ENCODE measurements at places on chromosomes 2 and 18. TPM values are rescaled to one million over a fixed set of nuclear protein-coding genes. Genes with fewer than 3 reads are reported as not detected.

DNA sequence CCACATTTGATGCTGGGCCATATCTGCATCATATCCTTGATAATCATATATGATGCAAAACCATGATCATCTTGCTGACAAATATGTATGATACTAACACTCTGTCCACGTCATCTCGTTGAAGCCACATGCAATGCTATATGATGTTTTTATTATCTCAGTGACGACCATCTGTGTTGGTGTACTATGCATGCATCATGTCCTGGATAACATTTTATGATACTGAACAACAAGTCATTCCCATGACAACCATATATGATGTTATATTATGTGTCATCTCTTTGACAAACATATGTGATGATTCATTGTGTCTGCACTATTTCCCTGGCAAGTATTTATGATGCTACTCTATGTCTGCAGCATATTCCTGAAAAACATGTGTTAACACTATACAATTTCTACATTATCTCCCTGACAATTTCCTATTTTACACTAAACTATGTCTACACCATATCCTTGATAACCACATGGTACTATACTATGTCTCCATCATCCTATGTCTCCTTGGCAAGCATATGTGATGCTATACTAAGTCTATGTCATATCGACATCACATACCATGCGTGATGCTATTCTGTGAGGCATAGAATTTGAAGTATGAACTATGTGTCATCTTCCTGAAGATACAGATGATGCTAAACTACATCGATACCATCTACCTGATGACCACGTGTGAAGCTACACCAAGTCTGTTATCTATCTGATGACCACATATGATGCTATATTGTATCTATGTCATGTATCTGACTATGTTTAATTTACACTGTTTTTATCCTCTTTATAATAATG, 37.0 kb downstream of the DAW1 start:
- H3K27me3 ChIP-seq, result no peaks in the 10 kb centered on the region
- H3K4me3 ChIP-seq, result no peak overlapping the region
- H3K36me3 ChIP-seq, result no peaks in the 10 kb centered on the region
- H3K4me1 ChIP-seq, result no peaks in the 10 kb centered on the region

TMEM200C gene
- 3.3 TPM for total RNA-seq

DNA sequence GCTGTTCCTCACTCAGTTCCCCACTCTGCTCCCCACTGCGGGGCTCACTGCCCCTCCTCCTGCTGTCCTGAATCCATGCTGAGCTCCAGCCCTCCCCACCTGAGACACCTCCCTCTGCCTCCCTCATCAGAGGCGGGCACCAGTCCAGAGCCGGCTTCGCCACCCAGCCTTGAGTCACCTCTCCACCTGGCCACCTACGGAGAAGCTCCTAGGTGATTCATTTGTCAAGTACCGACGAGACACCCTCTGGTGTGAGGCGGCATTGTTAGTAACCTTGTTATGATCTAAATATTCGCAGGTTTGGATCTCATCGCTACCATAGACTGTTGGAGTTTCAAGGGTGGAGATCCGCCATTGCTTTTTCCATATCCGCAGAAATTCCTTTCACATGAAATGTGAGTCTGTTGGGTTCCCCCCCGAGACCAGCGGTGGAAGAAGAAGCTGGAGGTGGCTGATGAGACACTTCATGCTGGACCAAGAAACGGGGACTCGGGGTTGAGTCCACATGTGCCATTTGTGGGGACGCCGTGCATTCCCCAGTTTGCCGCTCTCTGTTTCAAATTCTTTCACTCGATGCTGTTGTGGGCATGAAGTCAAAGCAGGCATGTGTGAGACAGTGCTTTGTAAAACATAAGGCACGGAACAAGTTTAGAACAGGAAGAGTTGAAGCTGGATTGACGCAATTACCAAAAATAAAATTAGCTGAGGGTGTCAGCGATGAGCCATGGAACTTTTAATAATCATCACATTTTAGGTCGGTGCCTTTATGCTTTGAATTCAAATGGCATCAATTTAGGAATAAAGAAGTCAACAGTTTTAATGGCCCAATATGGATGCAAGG, 259.8 kb upstream of the HDAC4 start:
- no peak for DNase-seq
- peaks cover 15% of the 10 kb centered on the region for H3K4me1 ChIP-seq
- no peaks in the 10 kb centered on the region for H3K36me3 ChIP-seq
- no peaks in the 10 kb centered on the region for H3K27me3 ChIP-seq
- H3K4me3 ChIP-seq, result peak overlapping the region; percentile 7
- H3K27ac ChIP-seq, result no peak overlapping the region

CKAP2L gene
- total RNA-seq, result 11.0 TPM

DNA sequence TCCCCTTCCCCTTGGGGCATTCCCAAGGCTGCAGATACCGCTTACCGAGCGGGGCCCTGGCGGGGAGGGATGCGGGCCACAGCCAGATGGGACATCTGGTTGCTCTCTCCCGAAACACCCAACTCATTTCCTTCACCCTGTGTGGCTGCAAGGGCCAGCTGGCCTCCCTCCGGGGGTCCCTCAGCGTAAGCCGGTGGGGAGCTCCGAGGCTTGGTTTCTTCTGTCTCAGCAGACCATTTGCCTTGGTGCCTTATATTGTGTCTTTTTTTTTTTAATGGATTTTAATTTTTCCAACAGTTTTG, 107.6 kb upstream of the ODC1 start:
- no peak for DNase-seq
- H3K4me3 ChIP-seq, result no peak overlapping the region
- H3K27ac ChIP-seq, result no peak overlapping the region
- H3K27me3 ChIP-seq, result no peaks in the 10 kb centered on the region

- no peaks in the 10 kb centered on the region for H3K36me3 ChIP-seq
- H3K27me3 ChIP-seq, result no peaks in the 10 kb centered on the region
- DNase-seq, result no peak
- H3K4me1 ChIP-seq, result no peaks in the 10 kb centered on the region
- no peak overlapping the region for H3K27ac ChIP-seq
Measured at GRCh38 chr2:72933646-72934151, 16.4 kb downstream of the EMX1 start.

REG3G gene
- total RNA-seq, result 69.7 TPM

DNA sequence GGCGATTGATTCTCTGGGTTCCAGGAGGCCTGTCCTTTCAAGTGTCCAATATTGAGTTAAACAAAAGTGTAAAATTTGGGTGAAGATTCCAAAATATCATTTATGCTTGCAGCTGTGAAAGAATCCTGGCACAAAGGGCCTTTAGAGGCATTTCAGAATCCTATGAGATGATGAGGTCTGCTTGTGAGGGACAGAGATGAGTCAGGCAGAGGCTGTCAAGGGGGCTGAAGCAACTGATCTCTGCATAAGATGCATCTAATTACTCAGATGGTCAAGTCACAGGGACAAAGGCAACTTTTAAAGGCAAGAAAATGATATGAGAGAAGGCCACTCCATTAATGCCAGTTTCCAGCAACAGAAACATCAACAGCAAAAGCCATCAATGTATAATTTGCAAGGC, 78.8 kb downstream of the FHOD3 start:
- H3K4me1 ChIP-seq, result no peaks in the 10 kb centered on the region
- no peak for DNase-seq
- H3K27me3 ChIP-seq, result no peaks in the 10 kb centered on the region
- no peaks in the 10 kb centered on the region for H3K36me3 ChIP-seq

- no peak for DNase-seq
- no peaks in the 10 kb centered on the region for H3K36me3 ChIP-seq
- no peak overlapping the region for H3K27ac ChIP-seq
- H3K4me1 ChIP-seq, result no peaks in the 10 kb centered on the region
- H3K27me3 ChIP-seq, result no peaks in the 10 kb centered on the region
Measured at GRCh38 chr18:25240420-25240770, 111.6 kb downstream of the ZNF521 start.

DNA sequence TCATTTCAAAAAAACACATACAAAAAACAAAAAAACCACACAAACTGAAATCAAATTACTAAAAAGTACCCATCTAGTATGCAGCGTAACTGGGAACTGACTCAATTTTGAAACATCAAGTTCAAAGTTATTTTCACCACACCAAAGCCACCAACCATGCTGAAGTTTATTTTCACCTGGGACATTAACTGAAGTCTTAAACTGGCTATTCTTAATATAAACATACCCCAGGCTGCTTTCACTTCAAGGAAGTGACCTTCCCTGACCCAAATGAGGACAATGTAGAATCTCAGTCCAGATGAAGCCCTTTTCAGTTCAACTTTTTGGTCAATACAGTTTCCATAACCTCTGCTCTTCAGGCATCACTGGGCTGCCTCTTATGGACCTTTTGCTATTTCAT, 84.6 kb downstream of the PIGN start:
- DNase-seq, result no peak
- H3K4me3 ChIP-seq, result no peak overlapping the region
- no peaks in the 10 kb centered on the region for H3K4me1 ChIP-seq

- DNase-seq, result no peak
- H3K27me3 ChIP-seq, result no peaks in the 10 kb centered on the region
- no peak overlapping the region for H3K4me3 ChIP-seq
- H3K27ac ChIP-seq, result no peak overlapping the region
- H3K4me1 ChIP-seq, result no peaks in the 10 kb centered on the region
- H3K36me3 ChIP-seq, result no peaks in the 10 kb centered on the region
Measured at GRCh38 chr2:111669928-111670695, 213.9 kb downstream of the ANAPC1 start.

TGFA gene
- 0.62 TPM for total RNA-seq

GRCh38 chr2:155975734-155976133, 356.8 kb downstream of the NR4A2 start:
- H3K27ac ChIP-seq, result no peak overlapping the region
- H3K27me3 ChIP-seq, result no peaks in the 10 kb centered on the region
- no peaks in the 10 kb centered on the region for H3K4me1 ChIP-seq
- DNase-seq, result no peak
- H3K4me3 ChIP-seq, result no peak overlapping the region

DNA sequence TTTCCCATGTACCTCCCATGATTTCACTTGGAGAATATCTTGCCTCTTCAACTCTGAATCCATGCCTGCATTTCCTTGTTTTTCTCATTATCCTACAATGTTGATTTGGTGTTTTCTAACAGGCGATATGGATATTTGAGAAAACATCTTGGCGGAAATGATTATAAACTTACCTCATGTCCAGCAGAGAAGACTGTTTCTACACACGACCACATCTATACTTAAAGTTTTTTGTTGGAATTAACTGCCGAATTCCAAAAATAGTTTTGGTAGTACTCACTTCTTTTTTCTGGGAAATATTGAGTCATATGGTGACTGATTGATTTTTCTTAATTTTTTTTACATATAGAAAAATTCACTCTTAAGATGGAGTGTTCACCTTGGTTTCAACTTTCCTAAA, 41.4 kb upstream of the TMEFF2 start:
- H3K4me1 ChIP-seq, result no peaks in the 10 kb centered on the region
- no peak for DNase-seq
- no peak overlapping the region for H3K27ac ChIP-seq

GRCh38 chr18:46607926-46608325, 49.1 kb downstream of the LOXHD1 start:
- H3K4me1 ChIP-seq, result no peaks in the 10 kb centered on the region
- H3K27ac ChIP-seq, result no peak overlapping the region
- H3K4me3 ChIP-seq, result no peak overlapping the region
- no peaks in the 10 kb centered on the region for H3K36me3 ChIP-seq
- H3K27me3 ChIP-seq, result no peaks in the 10 kb centered on the region
- no peak for DNase-seq

DNA sequence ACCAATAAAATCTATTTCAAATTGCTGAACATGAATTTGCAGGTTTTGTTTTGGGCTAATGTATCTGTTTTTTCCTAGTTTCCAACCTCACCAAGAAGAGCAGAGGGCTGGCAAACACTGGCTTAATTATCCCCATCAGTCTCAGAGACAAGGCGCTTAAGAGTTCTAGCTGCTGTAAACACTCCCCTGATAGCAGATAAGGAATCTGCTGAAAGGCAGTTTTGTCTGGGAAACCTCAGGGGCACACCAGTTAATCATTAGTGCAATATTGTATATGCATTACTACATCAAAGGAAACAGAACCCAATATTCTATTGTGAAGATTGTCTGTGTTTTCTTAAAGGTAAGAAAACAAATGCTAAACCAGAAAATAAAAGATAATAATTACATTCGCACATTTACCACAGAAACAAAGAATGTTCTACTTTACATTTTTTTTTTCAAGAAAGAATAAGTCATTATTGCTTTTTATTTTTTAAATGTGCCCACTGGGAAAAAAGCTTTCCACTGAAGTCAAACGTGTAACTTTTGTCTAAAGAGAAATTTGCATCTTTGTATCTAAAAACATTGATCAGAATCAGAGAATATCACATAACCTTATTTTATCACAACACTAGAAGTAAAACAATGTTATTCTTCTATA, 179.1 kb downstream of the ERBB4 start:
- H3K4me1 ChIP-seq, result peaks cover 10% of the 10 kb centered on the region
- H3K4me3 ChIP-seq, result no peak overlapping the region
- peak overlapping the region; percentile 42 for H3K27ac ChIP-seq
- no peaks in the 10 kb centered on the region for H3K27me3 ChIP-seq

DNA sequence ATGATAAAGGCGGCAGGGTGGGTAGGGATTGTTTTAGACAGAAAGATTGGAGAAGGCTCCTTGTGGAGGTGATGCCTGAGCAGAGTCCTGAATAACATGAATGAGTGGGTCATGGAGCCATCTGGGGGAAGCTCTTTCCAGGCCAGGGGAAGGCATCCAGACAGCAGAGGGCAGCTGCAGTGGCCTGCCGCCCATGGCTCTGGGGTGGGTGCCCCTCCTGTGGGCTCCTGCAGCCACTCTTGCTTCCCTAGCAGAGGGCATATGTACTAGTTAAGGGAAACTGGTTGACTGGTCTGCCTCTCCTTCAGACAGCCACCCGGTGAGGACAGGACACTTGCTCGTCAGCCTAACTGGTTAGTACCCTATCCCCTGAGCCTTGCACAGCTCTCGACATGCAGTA, 46.5 kb upstream of the SLC1A4 start:
- no peaks in the 10 kb centered on the region for H3K36me3 ChIP-seq
- no peak overlapping the region for H3K27ac ChIP-seq
- DNase-seq, result no peak
- H3K27me3 ChIP-seq, result no peaks in the 10 kb centered on the region
- H3K4me3 ChIP-seq, result no peak overlapping the region
- H3K4me1 ChIP-seq, result peaks cover 9% of the 10 kb centered on the region

DNA sequence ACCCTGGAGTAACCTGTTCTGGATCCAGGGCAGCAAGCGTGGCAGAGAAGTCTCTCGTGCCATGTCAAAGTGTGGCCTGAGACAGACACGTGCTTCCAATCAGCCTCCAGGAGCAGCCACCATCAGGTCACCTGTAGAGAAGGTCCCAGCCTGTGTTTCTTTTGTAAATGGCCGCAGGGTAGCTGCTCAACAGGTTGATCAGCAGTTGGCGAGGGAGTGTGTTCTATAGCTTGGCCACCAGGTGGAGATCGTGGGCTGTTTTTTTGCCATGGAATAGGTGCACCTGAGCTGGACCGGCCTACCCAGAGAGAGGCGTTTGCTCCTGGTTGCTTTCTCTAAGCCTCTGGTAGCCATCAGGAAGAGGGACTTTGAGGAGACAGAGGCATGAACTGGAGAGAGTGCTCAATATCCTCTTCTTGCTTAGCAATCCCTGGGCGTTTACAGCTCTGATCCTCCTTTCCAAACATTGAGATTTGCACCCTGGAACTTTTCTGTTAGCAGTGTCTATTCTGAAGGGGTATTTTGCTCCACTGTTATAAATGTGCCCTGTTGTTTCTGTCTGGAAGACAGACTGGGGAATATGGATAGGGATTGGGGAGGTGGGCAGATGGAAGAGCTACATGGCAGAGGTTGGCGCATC, 34.2 kb upstream of the EN1 start:
- no peak overlapping the region for H3K27ac ChIP-seq
- no peak overlapping the region for H3K4me3 ChIP-seq
- peak; percentile 71 for DNase-seq
- H3K36me3 ChIP-seq, result no peaks in the 10 kb centered on the region
- H3K27me3 ChIP-seq, result no peaks in the 10 kb centered on the region

- H3K27me3 ChIP-seq, result no peaks in the 10 kb centered on the region
- no peaks in the 10 kb centered on the region for H3K36me3 ChIP-seq
- no peak overlapping the region for H3K4me3 ChIP-seq
Measured at GRCh38 chr2:30194421-30194820, 36.9 kb upstream of the LBH start.

Data from testis (tissue), 5 donors.